NCI-H1694 (cell line): ENCODE measurements at places on chromosomes 11 and 22.

DNA sequence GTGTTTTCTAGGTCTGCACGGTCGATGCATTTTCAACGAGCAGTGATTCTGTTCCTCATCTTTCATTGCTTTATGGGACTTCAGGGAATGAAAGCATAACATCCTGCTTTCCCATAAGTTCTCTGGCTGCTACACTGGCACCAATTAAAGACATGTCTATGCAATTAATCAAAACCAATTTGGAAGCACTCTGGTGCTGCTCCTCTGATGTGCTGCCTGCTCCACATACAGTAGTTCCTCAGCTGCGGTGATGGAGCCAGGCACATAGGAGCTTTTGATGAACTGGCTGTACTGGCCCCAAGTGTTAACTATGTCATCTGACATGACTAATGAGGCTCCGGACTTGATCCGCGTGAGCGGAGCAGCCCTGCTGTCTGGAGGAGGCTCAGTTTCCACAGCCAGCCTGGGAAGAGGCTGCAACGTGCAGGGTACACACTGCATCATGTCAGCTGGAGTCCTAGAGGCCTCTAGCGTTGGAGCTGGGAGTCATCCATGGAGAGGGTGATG, 29.8 kb downstream of the GVQW3 start:
- no peak for DNase-seq

DNA sequence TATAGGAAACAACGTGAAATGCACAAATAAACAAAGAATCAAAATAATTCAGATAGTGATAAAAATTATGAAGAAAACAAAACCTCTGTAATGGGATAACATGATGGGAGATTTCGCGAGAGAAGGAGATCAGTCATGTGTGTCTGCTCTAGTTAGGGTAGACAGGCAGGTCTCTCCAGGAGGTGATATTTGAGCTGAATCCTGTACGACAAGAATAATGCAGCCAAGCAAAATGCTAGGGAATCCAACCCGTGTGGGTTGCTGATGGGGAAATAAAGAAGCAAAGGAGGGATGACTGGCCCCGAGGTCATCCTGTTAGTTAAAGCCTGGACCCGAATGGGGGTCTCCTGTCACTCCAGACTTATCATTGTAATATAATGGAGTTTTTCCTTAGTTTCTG, 16.0 kb downstream of the MAML2 start:
- DNase-seq = no peak

- no peak for DNase-seq
Measured at GRCh38 chr11:44990665-44991064, 40.0 kb upstream of the TP53I11 start.

DNA sequence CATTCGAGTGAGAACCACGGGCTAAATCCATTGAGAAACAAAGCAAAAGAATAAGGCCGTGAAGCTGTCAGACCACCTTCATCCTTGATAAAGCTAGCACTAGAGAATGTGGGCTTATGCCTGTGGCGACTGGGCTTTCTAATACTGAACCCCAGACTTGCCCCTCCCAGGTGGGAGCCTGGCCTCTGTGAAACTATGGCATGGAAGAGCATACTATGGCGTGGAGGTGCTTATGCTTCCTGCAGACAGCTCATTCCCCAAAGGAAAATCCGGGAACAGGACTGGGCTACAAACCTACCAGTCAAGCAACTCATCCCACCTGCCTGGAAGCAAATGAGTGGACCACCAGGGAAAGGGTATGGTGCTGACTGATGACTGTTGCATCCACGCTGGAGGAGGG, 92.4 kb downstream of the ZC3H12C start:
- DNase-seq = no peak

- no peak for DNase-seq
Measured at GRCh38 chr22:30837531-30837930, 131.0 kb downstream of the MORC2 start.

- no peak for DNase-seq
Measured at GRCh38 chr11:106384429-106384828, 307.0 kb downstream of the AASDHPPT start.

DNA sequence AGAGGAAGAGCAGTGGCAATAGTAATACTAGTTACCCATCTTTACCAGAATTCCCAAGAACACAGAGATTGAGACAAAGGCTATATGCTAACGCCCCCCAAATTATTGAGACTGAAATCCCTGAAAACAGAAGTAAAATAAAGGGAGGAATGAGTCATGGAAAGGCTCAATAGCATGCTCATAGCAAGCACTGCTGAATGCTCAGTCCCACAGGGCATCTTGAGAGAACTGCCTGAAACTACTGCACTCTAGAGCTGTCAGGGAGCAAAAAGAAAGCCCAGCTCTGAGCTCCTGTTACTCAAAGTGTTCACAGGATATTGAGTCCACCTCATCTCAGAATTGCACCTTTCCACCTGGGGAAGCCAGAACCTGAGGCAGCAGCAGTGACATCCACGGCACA, 44.1 kb upstream of the FIBIN start:
- DNase-seq = no peak

- DNase-seq = no peak
Measured at GRCh38 chr11:119856681-119857485, 127.9 kb upstream of the NECTIN1 start.

GRCh38 chr11:14075118-14076078, 112.9 kb downstream of the SPON1 start:
- no peak for DNase-seq

DNA sequence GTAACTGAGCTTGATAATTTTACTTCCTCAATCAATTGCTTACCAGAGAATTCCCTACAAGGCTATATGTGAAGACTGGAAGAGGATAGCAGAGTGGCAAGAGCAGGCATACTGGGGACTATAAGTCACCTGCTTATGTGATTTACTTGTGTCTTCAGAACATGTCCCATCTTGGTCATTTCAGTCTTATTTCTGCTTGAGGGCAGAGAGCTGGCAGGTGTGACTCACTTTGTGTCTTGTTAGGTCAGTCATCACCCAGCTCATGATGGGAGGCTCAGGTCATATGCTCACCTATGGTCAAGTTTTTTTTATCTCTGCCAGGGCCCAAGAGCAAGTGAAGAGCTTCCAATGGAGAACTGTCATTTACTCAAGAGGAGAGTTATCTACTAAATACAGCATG, 6.2 kb downstream of the SRSF8 start:
- DNase-seq = no peak

DNA sequence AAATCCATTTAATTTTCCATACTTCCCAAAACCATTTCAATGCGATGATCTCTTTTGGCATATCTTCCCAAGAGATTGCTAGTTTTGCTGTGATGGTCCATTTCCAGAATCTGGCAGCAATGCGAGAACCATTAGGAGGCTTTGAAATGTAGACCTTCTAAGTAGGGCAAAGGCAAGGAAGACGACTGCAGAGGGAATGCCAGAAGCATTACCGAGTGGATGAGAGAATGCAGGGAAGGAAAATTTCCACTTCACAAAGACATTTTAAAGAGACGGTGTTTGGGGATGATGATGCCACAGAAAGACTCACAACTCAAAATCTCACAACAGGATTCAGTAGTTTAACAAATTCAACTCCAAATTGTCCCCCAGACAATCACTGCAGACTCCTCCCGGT, 471 bp upstream of the CEP126 start:
- DNase-seq = no peak

DNA sequence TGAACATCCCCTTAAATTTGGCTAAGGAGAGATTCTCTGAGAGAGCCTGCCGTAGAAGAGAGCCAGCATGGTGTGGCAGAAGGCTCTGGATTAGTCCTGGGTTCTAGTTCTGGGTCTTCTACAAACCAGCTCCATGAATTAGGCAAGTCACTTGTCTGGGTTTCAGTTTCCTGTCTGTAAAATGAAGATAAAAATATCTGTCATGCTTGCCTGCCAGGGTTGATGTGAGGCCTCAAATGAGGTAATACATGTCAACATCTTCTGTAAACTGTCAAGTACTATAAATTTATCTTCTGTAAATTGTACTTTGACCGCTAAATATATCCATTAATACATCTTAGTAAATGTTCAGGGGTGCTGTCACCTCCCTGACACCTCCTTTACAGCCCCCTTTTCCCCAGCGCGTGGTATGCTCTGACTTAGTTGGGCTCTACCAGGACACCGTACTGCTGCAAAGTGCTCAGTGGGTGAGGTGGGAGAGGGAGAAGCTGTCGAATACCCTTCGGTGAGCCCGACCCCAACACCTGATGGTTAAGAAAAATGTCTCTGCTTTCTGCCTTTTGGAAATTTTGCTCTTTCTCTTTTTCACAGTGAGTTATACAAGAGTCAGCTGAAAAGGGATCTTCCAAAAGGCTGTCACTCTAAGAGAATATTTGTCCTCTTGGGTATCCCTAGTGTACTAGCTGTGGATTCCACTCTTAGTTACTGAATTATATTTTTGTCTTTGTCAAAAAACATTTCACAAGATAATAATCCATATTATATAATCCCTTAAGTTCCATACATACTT, 15.0 kb downstream of the RBX1 start:
- no peak for DNase-seq

GRCh38 chr11:104086621-104087020, 50.2 kb downstream of the DDI1 start:
- no peak for DNase-seq
